ENCODE measurements at places on chromosomes 1 and 21.
A peak's percentile ranks its signal among the peaks of the same experiment; 100 is the strongest.

GRCh38 chr1:246730839-246731238 is 6.6 kb downstream of the SCCPDH start:
- DNase-seq, result no peak

DNA sequence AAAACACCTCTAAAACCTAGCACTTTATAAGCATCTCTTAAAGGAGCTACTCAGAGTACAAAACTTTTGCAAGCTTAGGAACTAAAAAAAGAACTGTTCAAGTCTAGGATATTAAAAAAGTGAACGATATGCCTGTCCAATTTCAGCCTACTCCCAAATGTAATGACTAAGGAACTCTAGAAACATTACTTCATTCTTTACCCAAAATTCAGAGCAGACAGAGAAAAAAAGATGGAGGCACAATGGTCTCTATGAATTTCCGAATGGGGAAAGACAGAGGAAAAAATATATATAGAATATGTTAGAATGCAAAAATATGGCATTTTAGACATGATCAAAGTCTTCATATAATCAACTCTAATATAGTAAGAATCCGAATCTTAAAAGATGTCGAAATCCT is 61.2 kb downstream of the TP53BP2 start:
- DNase-seq, result no peak

GRCh38 chr1:54371942-54372275 is 34.3 kb downstream of the SSBP3 start:
- DNase-seq, result no peak

DNA sequence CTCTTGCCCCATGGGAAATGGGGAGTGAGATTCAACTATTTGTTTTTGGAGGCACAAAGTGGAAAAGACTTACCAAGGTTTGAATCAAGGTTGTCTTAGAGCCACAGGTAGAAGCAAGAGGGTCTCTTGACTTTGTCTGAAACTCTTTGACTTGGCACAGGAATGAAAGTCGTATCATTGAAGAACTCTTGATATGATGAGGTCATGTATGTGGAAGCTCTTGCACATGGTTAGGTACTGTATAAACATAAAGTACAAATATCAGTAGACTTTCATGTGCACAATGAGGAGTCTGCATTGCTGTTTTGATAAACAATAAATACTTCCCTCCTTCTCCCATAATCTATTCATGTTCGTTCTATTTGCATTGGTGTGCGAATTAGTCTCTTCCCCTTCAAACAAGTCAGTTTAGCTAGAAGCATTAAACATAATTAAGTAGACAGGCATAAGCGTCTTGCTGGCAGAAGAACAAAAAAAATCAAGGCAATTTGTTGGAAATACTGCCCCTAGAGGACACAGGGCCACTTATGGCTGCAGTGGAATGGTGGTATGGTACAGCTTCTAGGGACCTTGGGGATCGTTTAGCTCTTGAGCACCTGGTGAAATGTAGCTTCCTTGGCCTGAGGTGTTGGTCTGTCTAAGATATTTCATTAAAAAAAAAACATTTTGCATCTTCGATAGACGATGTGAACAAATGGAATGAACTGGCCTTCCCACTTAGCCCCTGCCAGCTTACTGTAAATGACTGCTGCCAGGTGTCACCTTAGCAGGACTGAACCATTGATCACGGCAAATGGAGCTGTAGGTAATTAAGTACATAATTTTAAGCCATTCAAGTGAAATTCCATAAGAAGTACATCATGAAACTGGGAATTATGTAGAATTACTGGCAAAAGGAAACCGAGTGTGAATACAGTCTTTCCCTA is 218.0 kb upstream of the GALNT2 start:
- DNase-seq, result no peak

DNA sequence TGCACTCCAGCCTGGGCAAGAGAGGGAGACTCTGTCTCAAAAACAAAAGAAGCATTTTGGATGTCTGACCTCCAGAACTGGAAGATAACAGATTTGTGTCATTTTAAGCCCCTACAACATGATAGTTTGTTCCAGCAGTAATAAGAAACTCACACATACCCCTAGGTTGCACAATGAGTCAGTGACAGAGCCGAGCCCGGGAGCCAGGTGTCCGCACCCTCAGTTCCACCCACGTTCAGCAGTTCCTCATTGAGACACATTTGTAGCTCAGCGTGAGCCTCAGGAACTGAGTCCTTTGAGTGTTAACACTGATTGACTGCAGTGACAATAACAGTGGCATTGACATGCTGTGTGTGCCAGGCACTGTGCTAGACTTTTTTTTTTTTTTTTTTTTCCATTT is 19.8 kb downstream of the LRRC38 start:
- DNase-seq, result peak; percentile 17

- no peak for DNase-seq
Observed at GRCh38 chr1:245353411-245353810, 198.6 kb downstream of the KIF26B start.

- no peak for DNase-seq
Observed at GRCh38 chr1:118338936-118339335, 153.9 kb upstream of the SPAG17 start.

DNA sequence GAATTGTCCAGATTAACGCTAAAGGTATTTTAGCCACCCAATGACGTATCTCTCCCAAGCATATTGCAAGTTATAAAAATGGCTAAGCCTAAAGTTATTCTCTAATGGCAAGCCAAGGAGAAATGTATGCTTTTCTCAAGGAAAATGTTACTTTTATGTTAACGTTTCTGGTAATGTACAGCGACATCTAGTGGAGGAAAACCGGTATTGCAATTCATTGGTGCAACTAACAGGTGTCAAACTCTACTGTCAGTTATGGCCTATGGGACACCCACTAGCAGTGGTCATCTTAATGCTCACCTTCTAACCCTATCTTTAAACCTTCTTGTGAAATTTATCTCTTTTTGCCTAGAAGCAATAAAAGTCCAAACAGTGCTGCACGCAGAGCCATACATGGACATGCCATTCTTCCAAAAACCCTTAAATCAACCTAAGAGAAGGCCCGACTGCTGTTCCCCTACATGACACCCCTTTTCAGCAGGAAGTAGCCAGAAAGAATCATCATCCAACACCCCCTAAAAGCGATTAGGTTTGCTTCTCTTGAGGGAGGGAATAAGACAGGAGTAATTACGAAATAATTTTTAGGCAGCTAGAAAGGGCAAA is 68.7 kb upstream of the LRIF1 start:
- DNase-seq, result no peak

GRCh38 chr1:57348921-57349320 is 74.9 kb downstream of the DAB1 start:
- no peak for DNase-seq

DNA sequence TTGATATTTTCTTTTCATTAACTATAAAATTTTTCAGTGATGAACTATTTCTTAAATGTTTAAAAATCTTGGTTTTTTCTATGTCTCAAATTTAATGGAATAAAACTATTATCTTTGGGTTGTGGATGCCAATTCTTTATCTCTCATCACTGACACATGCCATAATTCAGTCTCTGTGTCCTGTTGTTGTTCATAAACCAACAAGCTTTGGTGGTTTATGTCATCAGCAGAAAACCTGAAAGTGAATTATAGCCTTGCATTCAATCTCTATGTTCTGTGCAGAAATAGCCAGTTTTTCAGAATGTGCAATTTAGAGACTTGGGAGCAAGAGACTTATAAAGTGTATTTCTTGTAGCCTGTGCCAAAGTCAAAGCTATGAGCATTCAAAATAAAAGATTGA is 462.6 kb upstream of the ADGRL4 start:
- DNase-seq, result no peak

DNA sequence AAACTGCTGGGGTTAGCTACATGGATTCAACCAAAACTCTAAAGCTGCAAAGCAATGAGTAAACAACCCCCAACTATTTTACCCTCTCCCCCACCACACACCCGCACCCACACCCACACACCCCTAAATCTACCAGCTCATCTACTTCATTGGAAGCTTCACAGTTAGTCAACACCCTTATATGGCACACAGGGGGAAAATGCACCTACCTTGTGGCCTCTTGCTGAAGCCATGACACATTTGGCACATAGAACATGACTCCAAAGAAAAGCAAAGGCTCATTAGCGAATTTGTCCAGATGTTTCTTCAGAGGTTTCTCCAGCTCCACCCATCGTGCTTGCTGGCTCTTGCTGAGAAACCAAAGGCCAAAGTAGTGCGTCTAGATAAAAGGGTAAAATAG is 99.8 kb downstream of the PTPN14 start:
- no peak for DNase-seq

DNA sequence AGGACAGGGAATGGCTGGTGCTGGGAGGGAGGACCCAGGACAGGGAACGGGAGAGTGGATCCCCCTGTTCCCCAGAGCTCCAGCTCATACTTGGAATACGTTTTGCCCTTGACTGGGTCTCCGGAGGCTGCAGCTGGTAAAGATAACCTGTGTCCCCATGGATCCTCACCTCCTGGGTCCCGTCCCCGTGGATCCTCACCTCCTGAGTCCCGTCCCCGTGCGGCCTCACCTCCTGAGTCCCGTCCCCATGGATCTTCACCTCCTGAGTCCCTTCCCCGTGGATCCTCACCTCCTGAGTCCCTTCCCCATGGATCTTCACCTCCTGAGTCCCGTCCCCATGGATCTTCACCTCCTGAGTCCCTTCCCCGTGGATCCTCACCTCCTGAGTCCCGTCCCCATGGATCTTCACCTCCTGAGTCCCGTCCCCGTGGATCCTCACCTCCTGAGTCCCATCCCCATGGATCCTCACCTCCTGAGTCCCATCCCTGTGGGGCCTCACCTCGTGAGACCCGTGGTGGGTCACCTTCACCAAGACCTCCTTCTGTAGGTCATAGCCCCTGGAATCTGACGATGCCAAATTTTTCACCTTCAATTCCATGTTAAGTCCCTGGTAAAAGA is 61.4 kb downstream of the SCCPDH start:
- DNase-seq, result no peak

DNA sequence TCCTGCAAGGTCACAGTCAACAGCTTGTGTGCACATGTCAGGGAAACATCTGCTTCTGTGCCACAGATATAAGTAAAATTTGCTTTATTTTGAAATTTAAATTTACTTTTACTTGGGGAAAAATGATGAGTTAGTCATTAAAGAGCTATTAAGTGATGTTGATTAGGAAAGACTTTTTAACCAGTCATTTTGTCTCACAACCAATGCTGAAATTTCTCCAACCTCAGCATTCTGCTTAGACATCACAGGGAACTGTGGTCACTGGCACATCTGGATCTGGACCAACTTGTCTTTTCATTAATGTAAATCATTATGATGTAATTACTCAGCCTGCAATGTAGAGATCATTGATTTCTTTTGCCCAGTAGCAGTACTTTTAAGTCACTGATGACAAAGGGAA is 301.0 kb downstream of the TTLL7 start:
- DNase-seq, result no peak

GRCh38 chr1:155077758-155078445 is 735 bp upstream of the EFNA3 start:
- DNase-seq, result no peak

DNA sequence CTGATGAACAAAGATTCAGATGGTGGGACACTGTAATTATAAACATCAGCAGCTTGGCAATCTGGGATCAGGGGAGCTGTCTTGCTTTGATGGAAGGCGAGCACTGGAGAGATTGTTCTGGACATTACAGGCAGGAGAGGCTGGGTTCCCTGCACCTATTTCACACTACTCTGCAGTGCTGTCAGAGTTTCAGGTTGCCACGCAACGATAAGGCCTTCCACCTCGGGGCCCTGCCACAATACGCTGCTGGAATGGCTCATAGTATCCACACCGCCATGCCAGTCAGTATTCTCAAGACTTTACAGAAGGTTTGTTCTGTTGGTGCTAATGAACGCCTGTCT is 96.8 kb downstream of the GLIS1 start:
- DNase-seq, result no peak

- DNase-seq, result no peak
Observed at GRCh38 chr1:39427374-39427773, 64.1 kb upstream of the BMP8A start.

DNA sequence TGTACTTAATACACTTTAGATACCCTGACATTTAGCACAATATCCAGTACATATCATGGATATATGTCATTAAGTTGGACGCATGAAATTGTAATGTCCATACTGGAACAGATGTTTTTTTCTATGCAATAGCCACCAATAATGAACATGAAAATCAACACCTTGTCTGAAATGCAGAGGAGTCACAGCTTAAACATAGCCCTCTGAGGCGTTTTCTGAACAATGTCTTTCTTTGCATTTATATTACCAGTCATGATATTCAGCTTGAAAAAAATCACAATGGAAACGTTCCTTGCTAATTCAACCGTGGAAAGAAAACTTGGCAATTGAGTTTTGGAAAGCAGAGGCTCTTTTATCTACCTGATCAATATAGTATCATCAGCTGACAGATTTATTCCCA is 86.7 kb upstream of the COL11A1 start:
- DNase-seq, result no peak

DNA sequence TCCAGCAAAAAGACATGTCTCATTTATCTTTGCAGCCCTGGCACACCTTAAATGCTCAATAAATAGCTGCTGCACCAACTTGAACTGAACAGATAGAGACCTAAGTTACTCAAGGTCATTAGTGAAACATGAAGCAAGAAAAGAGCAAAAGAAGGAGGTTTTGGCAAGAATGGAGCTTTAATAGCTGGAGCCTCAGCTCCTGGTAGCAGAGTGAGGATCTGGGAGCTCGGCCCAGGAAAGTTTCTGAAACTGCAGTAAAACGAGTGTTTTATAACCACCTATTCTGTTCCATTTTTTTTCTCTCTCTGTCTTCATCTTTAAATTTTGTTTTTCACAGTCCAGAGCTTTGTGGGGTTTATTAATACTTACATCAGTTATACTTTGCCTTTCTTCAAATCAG is 207.5 kb downstream of the SETD4 start:
- no peak for DNase-seq

DNA sequence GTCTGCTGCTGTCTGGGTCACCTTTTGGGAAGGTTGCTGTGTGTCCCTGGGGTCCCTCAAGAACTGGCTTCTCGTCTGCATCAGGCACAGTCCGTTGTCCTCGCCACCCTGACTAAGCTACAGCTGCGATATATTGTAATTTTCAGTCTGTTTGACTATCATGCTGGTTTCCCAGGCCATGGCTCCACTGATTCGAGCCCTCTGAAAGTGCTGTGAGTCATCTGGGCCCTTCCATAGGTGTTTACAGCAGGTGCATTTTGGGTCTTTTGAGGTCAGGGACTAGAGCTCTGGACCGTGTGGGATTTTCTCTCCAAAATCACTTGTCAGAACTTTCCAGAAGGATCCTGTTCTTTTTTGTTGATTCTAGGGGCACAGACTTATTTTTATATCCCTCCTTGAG is 52.8 kb downstream of the SPSB1 start:
- no peak for DNase-seq

DNA sequence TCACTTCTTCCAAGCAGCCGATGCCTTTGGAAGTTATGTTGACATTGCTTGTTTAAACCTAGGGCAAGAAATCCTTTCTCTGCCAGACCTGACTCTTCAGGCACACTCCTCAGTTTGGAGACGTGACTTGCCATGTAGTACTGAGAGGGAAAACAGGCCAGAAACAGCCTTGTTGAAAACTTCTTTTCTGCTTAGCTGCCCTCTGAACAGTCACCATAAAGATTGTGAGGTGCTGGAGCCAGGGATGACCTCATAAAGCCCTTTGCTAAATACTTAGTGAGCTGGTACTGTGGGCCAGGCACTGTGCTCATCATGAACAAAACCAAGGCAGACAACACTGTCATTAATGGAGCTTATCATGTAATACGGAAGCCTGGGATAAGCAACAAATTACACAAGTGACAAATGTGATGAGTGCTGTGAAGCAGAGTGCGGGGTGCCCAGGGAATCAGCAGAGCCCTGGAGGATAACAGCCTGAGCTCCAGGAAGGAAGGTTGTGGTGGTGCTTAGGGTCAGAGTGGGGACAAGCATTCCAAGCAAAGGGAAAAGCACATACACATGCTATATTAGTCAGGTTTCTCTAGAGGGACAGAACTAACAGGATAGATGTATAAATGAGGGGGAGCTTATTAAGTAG is 42.4 kb downstream of the MTARC1 start:
- no peak for DNase-seq

- DNase-seq, result no peak
Observed at GRCh38 chr1:1038694-1039093, 18.8 kb downstream of the AGRN start.

Data from GF-D8 (cell line).